Frontal cortex (tissue), 4 donors: ENCODE measurements at places on chromosomes 3 and 15. TPM values are rescaled to one million over a fixed set of nuclear protein-coding genes. Genes with fewer than 3 reads are reported as not detected.

GATM gene
- 91.3 TPM for total RNA-seq

SPG21 gene
- 58.7 TPM for total RNA-seq

CASR gene
- not detected for total RNA-seq

IL12A gene
- 2.0 TPM for total RNA-seq

TMEM39A gene
- total RNA-seq: 9.8 TPM

FAM227B gene
- total RNA-seq: 5.3 TPM

PKM gene
- total RNA-seq: 285 TPM

LRTM1 gene
- not detected for total RNA-seq

CCR3 gene
- not detected for total RNA-seq

MUC20 gene
- total RNA-seq: 2.0 TPM

PAK6 gene
- total RNA-seq: 11.8 TPM

ROBO2 gene
- total RNA-seq: 245 TPM

ATOSA gene
- total RNA-seq: 42.0 TPM

SLC2A2 gene
- not detected for total RNA-seq

GPR160 gene
- 2.9 TPM for total RNA-seq
